Hematopoietic multipotent progenitor cell (in vitro differentiated cells): ENCODE measurements at places on chromosomes 3 and 15.

- peak; percentile 36 for DNase-seq
These were observed 10.7 kb downstream of the CEP63 start for GRCh38 chr3:134496471-134497071.

- no peak for DNase-seq
These were observed 24.2 kb downstream of the RAB6B start for GRCh38 chr3:133871368-133872090.

DNA sequence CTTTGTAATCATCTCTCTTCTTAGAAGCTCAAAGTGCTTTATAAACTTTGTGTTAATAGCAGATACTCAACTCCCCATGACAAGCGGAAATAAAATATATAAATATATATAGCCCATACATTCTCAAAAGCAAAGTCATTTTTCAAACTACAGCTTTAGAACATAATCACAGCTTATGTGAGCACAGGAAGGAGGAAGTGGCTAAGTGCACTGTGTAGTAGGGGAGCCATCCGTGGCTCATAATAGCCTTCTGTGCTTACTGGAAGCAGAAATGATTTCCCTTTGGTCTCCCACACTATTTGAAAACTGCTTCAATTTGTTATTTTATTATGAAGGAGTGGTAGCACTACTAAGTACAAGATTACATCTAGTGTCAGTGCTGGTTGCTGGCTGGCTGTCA is 151.4 kb upstream of the ARL6 start:
- DNase-seq, result no peak

DNA sequence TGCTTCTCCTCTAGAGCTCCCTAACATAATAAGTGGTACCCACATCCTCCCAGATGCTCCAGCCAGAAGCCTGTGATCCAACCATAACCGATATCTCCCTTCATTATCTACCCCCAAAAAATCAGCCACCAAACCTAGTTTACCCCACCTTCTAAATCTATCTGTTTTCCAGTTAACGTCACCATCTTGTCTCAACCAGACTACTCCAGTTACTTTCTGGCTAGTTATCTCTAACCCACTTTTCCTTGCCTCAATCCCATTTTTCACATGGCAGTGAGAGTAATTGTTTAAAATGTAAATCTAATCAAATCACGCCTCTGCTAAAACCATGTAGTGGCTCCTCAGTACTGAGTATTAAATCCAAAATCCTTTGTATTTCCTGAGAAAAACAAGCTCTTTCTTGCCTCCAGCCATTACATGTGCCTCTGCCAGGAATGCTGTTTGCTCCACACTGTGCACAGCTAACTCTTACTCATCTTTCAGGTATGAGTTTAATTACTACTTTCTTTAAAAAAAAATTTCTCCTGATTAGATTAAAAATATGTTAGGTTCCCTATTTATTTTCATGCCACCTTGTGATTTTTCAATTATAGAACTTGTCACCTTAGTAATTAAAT is 15.4 kb downstream of the CCDC54 start:
- DNase-seq, result no peak

GRCh38 chr3:23217872-23218554 is 14.9 kb downstream of the UBE2E2 start:
- no peak for DNase-seq

DNA sequence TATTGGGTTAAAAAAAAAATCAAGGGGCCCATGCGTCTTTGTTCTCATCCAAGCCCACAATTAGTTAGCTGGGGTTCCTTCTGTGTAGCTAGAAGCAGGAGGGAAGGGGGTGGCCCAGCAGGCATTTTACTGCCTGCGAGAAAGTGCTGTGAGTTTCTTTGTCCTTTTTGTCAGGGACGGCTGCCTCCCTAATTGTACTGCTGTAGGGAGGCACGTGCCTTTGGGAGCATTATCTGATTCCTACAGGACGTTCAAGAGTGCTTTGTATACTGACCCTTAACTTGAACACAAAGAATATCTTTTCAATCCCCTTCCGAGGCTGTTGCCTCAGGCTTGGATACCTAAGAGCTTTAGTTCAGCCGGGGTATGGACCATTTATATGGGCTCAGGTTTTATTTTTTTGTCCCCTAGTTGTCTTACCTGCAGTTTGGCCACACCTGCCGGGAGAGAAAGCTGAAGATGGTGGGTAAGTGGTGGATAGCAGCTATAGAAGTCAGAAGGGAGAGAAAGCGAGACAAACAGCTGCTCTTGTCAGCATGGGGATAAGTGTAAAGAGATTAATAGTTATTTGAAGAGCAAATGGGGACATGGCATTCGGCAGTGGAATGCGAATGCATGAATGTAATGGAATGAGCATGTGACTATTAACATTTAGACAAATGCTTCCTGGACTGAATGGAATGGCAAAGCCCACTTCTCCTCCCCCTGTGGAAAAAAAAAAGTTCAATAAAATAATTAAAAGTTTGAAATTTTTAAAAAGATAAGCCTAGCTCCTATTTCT is 175.2 kb downstream of the TP63 start:
- DNase-seq, result no peak

- peak; percentile 63 for DNase-seq
These were observed 21.1 kb upstream of the GP9 start for GRCh38 chr3:129039271-129040038.

- no peak for DNase-seq
These were observed 29.6 kb upstream of the CTDSPL2 start for GRCh38 chr15:44397869-44398268.

GRCh38 chr15:97748576-97748975 is 211.9 kb upstream of the ARRDC4 start:
- DNase-seq, result no peak

DNA sequence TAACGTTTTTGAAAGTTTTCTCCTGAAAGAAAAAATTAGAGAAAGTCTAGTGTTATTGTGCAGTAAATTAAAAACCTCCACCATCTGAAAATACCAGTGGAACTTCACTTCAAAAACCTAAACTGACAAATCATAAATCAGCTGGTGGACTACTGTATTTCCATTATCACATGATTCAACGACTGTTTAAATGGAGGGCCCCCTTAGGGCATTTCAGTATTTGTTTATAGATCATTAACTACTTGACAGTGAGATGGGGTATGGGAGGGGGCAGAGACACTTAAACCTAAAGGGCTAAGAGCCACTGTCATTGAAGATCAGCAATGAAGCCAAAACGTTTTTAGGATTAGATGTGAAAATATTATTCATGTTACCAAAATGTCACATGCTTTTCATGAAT is 8.8 kb upstream of the C15orf61 start:
- DNase-seq, result no peak

DNA sequence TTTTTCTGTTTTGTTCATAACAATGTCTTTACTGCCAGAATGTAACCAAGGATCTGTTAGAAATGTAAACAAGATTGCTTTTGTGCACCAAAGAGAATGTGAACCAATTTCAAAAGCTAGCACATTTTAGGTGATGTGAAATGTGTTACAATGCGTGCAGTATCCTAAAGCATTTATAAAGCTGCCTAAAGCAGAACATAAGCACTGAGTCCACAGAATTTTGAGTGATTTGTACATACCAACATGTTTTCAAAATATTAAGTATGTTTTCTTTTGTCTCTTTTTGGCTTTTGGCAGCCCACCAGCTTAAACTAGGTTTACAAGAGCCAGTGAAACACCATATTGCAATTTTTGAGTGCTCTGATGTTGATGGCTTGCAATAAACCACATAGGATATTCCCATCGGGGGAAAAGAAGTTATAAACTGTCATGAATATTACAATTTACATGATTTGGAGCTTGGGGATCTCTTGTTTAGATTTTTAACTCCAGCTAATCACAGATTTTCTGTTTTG is 364.0 kb downstream of the ZIC1 start:
- DNase-seq, result no peak

DNA sequence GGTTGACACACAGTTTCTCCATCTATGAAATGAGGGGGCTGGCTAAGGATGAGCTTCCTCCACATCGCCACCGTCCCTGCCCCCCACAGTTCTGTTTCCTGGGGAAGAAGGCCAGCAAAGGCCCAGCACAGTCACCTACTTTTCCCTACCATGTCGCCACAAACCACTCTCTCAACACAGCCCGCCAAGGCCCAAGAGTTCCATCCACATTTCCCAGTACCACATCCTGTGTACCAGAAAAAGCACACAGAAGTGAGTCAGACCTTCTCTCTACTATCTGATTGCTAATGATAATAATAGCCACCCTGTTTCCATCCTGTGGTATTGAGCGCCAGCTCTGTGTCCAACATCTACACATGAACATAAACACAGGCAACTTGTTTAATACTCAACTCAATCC is 30.3 kb upstream of the C15orf39 start:
- no peak for DNase-seq

DNA sequence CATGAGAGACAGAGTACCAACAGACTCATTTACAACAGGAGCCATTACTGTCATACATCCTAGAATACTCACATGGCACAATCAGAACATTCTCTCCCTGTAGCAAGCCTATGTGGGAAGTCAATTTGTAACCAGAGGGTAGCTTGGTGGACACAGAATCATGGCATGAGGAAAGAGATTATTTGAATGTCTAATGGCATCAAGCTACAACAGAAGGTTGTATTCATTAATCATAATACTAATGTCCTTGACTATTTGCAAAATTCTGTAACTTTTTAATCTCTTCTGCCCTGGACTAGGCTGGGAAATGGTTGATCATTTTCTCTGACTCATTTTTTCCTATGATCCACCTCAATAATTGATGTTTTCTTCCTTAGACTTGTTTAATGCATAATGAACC is 345.2 kb upstream of the IL12A start:
- no peak for DNase-seq

DNA sequence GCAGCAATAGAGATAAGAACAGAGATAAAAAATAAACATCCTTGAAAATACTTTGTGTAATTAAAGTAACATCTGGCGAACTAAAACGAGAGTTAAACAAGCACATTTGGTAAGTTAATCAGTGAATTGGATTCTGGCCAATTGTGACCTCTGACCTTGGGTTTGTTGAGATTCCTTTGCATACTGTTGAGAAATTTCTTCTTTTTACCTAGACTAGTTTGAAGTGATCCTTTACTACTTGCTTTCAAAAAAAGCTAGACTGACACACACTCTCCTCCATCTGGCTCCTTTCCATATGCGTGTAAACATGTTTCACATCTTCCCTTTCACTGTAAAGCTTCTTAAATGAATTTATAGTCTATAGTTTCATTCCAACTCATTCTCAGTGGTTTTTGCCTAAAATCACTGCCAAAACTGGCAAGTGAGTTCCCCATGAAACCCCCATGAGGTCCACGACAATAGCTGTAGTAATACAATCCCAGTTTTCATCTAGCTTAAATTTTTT is 17.3 kb upstream of the GBE1 start:
- DNase-seq, result no peak

- no peak for DNase-seq
These were observed 80.0 kb upstream of the SKOR1 start for GRCh38 chr15:67745073-67746006.

DNA sequence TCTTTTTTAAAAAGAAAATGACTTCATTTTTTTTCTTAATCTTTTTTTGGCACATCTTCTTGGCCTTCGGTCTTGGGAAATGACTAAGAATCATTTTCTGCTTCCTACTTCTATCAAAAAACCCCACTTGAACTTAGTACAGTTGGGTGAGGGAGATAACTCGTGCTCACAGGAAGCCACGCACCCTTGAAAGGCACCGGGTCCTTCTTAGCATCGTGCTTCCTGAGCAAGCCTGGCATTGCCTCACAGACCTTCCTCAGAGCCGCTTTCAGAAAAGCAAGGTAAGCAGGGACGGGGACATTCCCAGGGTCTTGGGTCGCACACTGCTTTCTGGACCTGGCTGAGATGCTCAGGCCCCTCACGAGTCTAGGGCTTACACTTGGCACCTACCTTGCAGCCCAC is at the start of gene CCR4:
Gene CCR4 (plus strand): TSS at position 235 of the 402 bp plus-strand sequence. CDS start 1,779 bp downstream, outside the sequence.
- peak; percentile 84 for DNase-seq

DNA sequence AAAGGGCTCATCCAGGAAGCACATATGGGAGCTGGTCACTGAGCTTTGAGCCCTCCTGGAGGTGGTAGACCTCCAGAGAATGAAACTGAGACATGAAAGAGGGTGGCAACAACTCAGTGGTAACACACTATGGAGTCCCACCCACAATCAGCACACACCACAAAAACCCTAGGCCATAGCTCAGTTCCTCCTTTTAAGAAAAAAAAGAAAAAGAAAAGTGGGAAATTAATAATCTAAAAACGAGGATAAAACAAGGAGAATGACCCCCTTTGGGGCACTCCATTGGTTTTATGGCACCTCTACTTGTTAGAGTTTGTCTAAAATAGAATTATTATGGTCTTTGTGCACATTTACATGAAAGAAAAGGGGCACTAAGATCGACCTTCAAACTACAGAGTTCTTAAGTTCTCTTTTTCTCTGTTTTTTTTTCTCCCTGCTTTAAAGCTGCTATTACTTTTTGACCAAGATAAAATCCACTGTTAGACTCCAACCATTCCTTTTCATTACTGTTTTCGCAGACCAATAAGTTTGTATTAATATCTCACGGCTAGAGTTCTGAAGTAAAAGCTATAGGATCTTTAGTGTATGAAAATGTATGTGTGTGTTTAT is 40.2 kb upstream of the ZBTB20 start:
- no peak for DNase-seq

DNA sequence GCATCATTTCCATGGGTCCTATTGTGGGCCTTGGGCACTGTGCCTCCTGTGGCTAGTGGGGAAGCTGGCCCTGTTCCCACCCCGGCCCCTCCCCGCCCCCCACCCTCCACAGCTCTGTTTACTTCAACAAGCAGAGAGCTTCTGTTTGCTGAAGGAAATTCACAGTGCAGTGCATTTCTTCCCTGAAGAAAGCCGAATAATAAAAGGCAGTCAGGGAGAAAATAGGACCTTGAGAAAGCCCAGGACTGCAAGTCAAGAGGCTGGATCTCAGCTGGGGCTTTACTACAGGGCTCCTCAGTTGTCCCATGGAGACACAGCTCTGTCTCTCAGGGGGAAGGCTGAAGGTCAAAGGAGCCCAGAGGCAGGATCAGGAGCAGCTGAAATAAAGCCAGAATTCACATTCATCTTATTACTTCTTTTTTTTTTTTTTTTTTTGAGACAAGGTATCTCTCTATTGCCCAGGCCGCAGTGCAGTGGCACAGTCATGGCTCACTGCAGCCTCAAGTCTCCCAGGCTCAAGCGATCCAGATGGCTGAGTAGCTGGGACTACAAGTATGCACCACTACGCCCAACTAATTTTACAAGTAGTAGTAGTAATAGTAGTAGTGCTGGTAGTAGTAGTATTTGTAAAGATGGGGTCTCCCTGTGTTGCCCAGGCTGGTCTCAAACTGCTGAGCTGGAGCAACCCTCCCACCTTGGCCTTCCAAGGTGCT is 33.0 kb upstream of the LACTB start:
- no peak for DNase-seq
